ENCODE measurements at places on chromosomes 6 and 20. TPM values are rescaled to one million over a fixed set of nuclear protein-coding genes. Genes with fewer than 3 reads are reported as not detected.

DNA sequence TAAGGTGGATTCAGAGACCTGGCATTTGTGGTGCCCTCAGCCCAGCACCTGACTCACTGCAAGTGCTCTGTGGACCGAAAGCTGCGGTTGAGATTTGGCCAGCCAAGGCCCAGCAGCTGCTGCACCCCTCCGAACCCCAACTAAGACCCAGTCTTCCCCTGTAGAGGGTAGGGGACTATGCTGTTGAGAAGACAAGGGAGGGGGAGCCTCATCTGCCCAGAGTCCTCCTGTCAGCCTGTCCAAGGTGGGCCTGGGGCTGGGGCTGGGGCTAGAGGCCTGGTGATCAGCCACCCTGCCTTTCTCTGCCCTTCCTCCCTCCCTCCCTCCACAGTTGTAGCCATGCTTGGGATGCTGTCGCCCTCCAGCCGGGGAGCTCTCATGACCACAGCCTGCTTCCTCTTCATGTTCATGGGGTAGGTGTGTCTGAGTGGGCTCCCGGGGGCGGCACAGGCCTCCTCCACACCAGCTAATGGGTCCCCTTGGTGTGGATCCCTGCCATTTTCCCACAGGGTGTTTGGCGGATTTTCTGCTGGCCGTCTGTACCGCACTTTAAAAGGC, 40.9 kb downstream of the TM9SF4 start:
- ATAC-seq, result no peak

- ATAC-seq, result no peak
Measured at GRCh38 chr6:17454316-17455005, 61.1 kb downstream of the CAP2 start.

GRCh38 chr20:57439432-57439831, 48.2 kb downstream of the RBM38 start:
- peak; percentile 6 for ATAC-seq

DNA sequence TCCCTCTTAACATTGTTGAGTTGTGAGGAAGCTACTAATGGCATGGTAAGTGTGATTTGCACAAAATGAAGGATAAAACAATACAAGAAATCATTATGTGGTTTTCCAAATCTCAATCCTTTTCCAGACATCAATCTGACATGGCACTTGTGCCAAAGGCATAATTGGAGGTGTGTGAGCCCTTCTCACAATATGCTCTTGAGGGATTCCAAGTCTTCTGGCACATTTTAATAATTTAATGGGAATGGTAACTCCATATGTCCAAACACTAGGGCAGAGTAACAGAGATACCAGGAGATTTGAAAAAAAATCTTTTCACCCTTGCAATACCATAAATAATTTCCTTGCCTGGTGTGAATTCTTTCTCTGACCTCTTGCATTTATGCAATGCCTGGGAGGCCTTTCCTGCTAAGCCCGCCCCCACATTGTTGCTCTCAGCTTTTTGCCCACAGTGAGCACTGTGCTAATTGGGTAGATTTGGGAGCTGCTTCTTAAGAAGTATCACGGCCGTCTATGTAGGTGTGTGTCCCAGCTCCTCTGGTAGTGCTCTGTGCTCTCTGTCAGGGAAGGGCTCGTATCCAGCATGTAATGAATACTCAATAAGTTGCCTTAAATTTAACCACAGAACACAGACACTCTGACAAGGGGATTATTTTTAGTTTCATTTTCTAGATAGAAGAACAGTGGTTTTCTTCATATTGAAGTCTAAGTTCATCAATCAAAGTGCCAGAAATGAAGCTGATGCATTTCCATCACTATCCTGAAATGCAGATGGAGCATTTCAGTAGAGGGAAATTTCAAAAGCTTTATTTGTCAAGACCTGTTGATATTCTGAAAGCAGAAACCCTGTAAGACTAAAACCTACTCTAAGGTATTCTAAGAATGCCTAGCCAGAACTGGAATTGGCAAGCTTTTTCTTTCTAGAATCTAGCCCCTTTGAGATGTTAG, 54.4 kb upstream of the CEP85L start:
- no peak for ATAC-seq

DNA sequence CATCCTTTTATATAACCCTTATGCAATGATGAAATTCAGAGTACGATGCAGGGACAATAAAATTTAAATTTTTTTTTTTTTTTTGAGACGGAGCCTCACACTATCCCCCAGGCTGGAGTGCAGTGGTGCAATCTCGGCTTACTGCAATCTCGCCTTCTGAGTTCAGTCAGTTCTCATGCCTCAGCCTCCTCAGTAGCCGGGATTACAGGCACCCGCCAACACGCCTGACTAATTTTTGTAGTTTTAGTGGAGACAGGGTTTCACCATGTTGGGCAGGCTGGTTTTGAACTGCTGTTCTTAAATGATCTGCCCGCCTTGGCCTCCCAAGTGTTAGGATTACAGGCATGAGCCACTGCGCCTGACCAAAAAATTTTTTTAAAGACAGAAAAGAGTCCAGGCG, 15.2 kb downstream of the MTO1 start:
- ATAC-seq, result no peak

The GMPR gene
- total RNA-seq, result 11.4 TPM

The CAGE1 gene
- 0.13 TPM for total RNA-seq
